ENCODE measurements at places on chromosomes 2 and 18.

- no peak for DNase-seq
Measured at GRCh38 chr2:5976531-5977065, 284.4 kb downstream of the SOX11 start.

GRCh38 chr2:65227020-65227455, 593 bp upstream of the ACTR2 start:
- DNase-seq: peak; percentile 47

DNA sequence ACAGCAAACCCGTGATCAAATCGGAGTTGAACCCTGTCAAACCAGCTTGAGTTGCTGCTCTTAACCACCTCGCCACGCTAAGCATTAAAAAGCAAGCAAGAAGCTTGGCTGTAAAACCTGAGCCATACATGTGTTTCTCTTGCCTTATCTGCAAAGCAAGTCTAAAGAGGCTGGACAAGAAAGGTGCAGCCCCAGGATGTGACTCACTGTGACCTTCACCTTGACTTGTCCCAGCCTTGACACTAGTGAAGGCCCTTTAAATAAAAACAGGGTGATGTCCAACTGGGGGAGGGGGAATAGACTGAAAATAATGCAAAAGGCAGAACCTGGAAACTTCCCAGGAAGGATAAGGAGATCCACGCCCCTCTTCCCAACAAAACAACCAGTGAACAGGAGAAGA, 127.6 kb upstream of the NPAS2 start:
- DNase-seq: no peak

GRCh38 chr18:59707306-59707705, 10.1 kb upstream of the CCBE1 start:
- no peak for DNase-seq

GRCh38 chr18:79735071-79735980, 55.7 kb downstream of the CTDP1 start:
- DNase-seq: no peak

- no peak for DNase-seq
Measured at GRCh38 chr2:47075361-47076125, 79.6 kb downstream of the STPG4 start.

GRCh38 chr2:37636381-37637066, 34.9 kb downstream of the CDC42EP3 start:
- DNase-seq: no peak

- no peak for DNase-seq
Measured at GRCh38 chr2:140747090-140747489, 1383.7 kb downstream of the LRP1B start.

GRCh38 chr18:12428923-12429322, 21.2 kb downstream of the PRELID3A start:
- DNase-seq: no peak

- no peak for DNase-seq
Measured at GRCh38 chr2:56021579-56021978, 98.0 kb upstream of the EFEMP1 start.

DNA sequence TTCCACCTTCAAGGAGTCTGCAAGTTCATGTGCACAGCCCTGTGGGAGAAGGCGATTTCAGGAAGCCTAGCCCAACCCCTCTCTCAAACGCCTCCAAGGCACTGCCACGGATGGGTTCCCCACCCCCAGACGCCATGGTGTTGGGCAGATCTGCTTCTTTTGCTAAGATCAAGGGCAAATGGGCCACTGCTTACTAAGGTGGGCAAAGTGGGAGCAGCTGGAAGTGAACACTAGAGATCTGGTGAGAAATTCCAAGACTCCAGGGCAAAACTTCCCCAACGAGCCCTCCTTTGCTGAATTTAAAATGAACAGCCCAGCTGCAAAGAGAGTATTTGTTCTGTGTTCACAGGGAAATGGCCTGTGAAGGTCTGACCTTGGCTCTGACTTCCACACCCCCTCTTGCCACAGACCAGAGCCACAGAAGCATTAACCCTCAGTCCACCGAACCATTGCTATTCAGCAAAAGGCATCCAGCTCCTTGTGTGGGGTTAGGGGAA, 45.1 kb upstream of the ZBTB7C start:
- DNase-seq: peak; percentile 20

DNA sequence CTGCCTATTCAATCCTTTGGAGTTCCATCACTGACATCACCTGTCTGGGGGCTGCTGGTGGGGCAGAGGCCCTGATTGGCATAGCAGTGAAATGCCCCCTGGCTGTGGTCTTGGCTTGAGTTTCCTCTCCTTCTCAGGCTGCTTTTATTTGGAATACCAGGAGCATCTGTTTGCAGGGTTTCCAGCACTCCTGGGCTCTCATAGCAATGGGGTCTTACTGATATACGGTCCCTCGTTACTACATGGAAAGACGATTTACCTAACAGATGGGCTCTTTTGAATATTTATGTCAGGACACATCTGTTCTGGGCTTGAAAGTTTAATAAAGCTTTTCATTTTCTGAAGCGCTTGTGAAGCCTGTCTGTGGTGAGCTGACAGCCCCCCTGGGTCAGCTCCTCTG, 230.3 kb downstream of the SLC4A3 start:
- no peak for DNase-seq

- DNase-seq: no peak
Measured at GRCh38 chr2:234773764-234774409, 177.9 kb upstream of the SH3BP4 start.

DNA sequence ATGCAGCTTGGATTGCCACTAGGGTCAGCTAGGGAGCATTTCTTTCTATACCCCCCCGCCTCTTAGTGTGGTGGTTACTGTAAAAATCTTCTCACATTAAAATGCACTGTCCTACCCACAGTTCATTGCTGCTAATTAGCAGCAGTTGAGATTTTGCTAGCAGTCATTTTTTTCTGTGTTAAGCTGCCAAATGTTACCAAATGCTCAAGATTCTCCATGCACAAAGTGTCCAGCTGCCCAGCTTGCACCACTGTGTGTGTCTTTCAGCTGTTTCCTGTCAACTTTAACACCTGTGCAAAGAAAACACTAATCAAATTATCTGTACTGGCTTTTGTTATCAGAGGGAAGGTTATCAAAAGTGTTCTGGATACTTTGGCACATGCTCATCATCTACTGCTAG, 679.3 kb downstream of the NR4A2 start:
- no peak for DNase-seq

DNA sequence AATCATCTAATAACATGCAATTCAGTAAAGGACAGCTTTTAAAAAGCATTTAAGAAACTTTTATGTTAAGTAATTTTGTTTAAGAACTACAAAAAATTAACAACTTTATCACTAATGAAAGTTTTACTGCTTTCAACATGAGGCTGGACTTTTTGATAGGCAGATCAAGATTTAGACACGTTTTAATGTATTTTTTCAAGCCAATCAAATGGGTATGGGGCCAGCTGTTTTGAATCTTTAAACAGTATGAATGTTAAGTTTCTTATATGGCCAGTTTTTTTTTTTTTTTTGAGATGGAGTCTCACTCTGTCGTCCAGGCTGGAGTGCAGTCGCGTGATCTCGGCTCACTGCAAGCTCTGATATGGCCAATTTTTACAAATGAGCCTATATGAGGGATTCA, 73.1 kb downstream of the ST6GAL2 start:
- no peak for DNase-seq

- no peak for DNase-seq
Measured at GRCh38 chr18:23998018-23998417, 16.5 kb upstream of the TTC39C start.

GRCh38 chr2:15737314-15738224, 145.9 kb downstream of the DDX1 start:
- no peak for DNase-seq

All from hematopoietic multipotent progenitor cell treated with erythropoietin and hydrocortisone succinate and interleukin-3 and kit ligand, for 4 days (in vitro differentiated cells).